ENCODE measurements at places on chromosomes 6 and 20.

DNA sequence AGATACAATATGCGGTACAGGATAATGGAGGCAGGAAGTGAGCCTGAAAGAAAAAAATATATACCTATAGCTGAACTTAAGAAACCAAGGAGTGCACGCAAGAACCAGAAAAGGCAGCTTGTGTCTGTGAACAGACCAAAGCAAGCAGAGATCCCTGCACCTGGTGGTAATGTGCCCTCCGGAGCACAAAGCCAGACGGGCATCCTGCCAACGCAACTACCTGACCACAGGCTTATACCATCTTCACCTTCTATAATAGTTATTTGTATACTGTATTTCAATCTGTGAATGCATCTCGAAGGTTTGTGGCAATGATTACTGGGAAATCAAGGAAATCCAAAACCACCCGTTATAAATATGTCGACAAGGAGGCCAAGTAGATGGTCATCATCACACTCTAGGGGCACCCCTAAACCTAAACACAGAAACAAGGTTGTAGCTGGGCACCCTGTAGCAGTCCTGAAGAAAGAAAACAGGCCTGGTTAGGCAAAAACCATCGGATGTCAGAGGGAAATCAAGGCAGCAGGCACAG lies 801 bp downstream of the FBXL4 start:
- peak; percentile 25 for DNase-seq

- DNase-seq, result no peak
These were observed 11.6 kb downstream of the SPACA1 start for GRCh38 chr6:88059191-88059590.

GRCh38 chr20:35883778-35884540 lies 70.3 kb downstream of the SCAND1 start:
- peak; percentile 61 for DNase-seq

DNA sequence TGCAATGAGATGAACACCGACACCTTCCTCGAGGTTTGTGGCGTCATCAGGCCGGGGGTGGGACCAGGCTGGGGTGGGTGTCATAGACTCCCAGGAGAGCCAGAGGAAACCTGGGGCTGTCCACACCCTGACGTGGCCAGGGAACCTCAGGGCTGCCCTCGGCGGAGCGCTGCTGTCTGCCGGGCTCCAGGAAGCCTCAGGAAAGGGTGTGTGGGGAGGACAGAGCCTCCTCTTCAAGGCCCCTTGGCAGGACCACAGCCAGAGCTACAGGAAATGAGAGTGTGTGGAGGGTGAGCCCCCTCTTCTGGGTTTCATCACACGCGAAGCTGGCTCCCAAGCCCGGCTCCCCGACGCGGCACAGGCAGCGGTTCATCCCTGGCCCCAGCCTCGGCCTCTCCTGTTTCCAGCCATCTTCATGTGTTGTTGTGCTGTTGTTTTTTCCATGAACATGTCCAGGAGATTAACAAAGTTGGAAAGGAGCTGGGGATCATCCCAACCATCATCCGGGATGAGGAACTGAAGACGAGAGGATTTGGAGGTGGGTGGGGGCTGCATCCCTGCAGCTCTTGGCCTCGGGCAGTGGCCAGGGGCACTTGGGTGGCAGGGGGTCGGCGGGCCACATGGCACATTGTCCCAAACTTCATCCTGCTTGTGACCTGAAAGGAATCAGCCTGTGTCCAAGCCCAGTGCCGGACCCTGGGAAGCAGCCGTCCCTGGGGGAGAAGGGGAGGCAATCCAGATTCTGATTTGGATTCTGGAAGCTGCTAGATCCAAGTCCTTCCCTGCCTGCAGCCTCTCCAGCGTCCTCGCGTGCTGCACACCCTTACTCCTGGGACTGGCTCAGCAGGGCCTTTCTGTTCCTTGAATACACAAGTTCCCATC lies 6.4 kb downstream of the NPEPL1 start:
- no peak for DNase-seq

- no peak for DNase-seq
These were observed 3.1 kb upstream of the SPACA1 start for GRCh38 chr6:88044530-88044929.

- no peak for DNase-seq
These were observed 473.6 kb downstream of the EPHA7 start for GRCh38 chr6:92945799-92946198.

DNA sequence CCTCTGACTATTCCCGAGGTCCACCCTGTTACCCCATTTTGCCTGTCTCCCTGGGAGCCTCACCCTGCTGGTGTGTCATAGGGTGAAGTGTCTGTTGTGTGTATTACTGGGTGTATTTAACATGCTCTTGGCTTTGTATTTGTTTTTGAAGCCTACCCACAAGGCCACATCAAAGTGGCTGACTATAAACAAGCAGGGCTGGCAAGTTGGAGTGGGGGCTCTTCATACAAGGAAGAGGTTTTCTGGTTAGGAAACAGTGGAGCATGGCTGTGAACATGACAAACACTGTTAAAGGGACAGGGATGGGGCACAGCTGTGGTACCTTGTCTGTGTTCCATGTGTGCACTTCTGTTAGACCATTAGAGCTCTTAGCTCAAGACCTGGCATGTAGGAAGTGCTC lies 26.3 kb downstream of the HECA start:
- DNase-seq, result peak; percentile 71

DNA sequence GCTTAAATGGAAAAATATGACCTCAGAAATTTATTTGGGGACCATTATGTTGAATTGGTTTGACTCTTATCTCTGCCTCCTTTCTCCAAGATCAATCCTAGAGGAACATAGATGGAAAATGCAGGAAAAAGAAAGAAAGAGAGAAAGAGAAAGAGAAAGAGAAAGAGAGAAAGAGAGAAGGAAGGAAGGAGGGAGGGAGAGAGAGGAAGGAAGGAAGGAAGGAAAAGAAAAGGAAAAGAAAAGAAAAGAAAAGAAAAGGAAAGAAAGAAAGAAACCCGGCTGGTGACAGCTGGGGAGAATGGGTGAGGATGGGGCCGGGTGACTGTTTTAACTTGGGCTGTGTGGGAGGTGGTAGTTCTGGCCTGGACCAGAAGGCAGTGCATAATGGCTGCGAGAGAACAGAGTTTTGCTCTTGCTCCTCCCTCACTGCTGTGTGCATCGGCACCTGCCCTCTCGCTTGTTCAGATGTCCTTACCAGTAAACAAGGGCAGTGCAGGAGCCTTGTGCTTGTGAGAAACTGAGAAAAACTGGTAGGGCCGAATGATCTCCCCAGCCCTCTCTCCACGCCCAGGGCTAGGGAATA lies 24.7 kb downstream of the GLO1 start:
- DNase-seq, result no peak

DNA sequence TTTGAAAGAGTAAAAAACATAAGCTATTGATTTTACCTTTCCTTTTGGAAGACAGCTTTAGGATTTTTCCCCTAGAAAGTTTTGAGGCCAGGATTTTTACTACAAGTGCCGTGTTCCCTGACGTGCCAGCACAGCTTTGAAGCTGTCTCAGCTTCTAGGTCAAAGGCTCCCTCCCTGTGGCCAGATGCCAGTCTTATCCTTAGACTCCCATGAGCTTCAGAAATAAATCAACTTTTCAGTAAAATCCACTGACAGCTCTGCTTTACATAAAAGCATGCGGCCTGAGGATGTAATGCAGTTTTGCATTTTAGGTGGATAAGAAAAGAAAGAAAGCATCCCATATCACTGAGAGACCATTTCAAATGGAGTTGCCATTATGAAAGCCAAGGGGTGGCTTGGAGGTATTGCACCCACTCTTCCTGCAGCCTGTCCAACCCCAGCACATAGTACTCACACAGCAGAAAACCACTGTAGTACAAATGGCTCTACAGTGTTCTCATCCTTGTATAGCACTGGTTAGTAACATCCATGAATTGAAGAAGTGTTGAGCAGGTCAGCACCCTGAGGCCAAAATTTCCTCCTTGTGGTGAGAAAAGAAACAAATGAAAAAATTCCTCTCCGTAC lies 15.2 kb upstream of the ATXN1 start:
- DNase-seq, result no peak

- no peak for DNase-seq
These were observed 171.4 kb upstream of the QKI start for GRCh38 chr6:163243083-163243482.

GRCh38 chr6:21189759-21190158 lies 403.8 kb upstream of the SOX4 start:
- no peak for DNase-seq

- DNase-seq, result no peak
These were observed 36.5 kb downstream of the WDR27 start for GRCh38 chr6:169665289-169665688.

DNA sequence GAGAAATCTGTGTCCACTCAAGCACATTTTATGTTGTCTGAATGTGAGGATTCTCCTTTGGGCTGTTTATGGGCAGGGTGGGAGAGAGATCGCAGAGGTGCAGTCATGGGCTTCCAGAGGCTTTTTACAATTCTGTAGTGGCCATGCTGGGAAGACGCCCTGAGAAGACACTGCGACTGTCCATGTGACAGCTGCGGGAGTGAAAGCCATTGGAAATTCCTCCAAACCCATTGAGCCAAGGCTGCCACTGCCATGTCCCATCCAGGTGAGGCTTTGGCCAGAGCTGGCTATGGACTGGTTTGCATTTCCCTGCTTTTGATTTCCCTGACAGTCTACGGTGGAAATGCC lies 216.9 kb upstream of the ECI2 start:
- DNase-seq, result no peak

DNA sequence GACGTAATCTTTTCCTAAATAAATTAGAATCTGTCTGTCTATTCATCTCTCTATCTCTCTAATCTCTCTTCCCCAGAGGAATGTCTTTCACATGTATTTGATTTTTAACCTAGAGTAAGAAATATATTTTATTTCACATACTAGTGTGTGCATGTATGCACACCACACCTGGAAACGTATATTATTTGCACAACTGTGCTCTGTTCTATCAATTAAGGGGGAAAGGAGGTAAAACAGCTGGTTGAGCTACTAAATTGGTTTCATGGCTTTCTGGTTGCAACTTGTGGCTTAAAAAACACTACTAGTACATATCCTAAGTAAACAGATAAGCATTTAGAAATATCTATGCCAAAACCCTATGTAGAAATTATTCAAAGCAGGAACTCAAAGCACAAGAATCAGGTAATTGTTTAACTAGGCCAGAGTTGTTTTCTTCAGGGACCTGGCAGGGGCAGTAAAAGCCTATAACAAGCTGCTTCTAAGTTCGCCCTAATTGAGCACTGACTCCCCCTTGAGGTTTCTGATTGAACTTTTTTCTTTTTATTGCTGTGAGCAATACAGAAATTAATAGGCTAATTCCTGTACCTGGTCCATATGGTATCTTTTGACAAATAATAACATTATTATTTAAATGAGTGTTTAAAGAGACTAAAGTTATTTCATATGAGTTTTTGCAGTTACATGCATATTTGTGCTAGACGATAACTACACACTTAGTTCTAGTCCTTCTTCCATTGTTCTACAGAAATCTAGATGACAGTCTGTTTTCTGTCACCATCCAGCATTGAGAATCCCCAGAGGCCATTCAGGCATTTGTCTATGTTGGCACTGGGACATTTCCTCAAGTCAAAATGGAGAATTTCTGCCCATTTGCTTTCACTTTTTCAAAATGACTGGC lies 88.6 kb downstream of the MCHR2 start:
- DNase-seq, result peak; percentile 3

- DNase-seq, result no peak
These were observed 4.9 kb downstream of the SLC22A2 start for GRCh38 chr6:160253714-160254113.

- DNase-seq, result no peak
These were observed 37.0 kb upstream of the POU3F2 start for GRCh38 chr6:98797217-98797994.

DNA sequence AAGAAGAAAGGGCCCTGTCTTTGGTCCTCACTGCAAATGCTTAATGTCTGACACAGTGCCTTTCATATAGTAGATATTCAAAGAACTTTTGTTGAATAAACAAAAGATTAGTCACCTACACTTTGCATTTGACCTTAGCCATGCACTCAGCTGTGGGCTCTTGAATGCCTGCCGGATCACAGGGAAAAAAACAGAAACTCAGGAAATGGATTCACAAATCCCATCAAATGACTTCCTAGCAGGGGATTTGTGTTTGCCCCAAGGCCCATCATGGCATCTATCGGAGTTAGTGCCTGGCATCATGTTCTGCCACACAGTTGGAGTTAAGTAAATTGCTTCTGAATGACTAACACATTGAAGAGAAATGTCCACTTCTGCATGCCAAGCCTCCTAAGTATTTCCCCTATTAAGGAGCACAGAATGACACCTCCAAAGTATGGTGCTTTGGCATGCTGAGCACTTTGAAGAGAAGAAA lies 72.3 kb upstream of the DST start:
- DNase-seq, result no peak

DNA sequence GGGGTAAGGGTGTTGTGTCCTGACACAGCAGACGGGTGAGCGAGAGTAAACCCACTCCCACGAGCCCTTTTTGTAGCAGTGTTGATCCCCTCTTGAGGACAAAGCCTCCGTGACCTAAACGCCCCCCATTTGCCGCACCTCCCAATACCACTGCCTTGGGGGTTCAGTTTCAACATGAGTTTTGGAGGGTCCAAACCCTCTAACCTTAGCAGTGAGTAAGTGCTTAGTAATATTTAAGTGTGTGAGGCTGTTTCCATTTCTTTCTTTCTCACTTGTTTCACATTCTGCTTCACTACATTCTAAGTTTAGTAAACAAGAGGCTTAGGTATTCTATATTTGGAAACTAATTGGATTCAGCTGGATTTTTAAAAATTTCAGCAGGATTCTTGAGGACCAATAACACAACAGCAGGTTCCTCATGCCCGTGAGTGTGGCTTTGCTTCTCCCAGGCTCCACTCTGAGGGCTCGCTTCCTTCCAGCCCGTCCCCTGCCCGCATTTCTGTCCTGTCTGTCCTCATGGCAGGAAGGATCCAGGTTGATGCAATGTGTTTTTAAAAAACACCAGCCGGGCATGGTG lies 41.2 kb downstream of the SNX9 start:
- no peak for DNase-seq

- DNase-seq, result no peak
These were observed 46.3 kb downstream of the NINL start for GRCh38 chr20:25538838-25539665.

- no peak for DNase-seq
These were observed 117.5 kb upstream of the KCNK16 start for GRCh38 chr6:39440039-39440426.

DNA sequence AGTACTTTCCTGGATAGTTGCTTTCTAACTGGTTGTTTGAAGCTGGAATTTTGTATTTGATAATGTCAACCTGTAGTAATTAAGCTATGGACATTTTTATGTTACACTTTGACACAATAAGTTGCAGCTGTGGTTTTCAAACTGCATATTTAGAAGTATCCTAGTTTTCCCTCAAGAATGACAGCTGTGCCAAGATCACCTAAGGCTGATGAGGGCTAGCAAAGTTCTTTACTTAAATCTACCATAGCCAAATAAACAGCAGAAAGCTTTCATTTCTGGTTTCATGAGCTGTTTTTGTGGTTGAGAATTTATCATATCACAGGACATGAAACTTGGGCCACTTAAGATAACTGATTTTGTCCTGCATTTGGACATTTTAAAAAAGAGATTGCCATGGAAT lies 30.6 kb downstream of the FAM229B start:
- no peak for DNase-seq

DNA sequence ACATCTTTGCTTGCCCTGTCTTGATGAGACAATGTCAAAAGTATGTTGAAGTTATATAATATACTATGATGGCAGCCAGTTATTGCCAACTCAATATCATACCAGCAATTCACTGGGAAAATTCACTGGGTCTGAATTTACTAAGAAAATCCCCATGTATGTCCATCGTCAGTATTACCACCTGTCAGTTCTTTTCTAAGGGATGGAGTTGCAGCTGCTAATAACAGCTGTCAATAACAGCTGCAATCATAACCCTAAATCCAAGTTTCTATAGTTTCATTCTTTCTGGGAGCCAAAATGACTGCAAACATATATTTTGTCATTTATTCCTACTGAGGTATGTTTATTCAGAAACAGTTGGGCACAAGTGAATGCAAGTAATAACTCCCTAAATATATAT lies 132.6 kb upstream of the RIN2 start:
- DNase-seq, result no peak
